Uterus (tissue), 4 donors: ENCODE measurements at places on chromosomes 4 and X. TPM values are rescaled to one million over a fixed set of nuclear protein-coding genes. Genes with fewer than 3 reads are reported as not detected.

GRCh38 chr4:180098586-180098985 lies 2144.6 kb upstream of the TENM3 start:
- DNase-seq = no peak

DNA sequence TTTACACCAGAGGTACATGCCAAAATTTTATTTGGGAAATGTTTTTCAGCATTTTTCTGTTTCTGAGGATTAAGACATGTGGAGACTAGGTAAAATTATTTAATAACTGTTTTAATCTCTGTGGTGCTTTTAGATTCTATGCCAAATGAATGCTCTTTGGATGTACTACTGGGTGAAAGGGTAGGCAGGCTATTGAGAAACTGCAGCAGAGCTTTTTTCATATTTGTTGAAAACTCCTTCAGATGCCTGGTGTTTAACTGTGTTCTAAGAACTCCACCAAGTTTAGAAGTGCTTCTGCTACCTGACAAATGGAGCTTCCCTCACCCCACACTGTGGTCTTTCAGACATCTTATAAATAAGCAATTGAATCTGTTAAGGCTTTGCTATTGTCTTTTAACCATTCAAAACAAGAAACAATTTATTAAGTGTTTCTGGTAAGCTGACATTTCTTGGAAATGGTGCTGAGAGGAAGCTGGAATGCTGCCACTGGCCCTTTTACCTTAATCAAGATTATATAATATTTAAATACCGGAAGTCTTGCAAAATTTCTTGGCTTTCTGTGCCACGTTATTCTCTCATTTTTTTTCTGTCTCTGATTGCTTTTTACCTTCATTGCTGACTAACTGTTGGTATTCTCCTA lies 51.2 kb upstream of the CYSLTR1 start:
- DNase-seq = no peak

Gene RWDD4
- 31.2 TPM for total RNA-seq

DNA sequence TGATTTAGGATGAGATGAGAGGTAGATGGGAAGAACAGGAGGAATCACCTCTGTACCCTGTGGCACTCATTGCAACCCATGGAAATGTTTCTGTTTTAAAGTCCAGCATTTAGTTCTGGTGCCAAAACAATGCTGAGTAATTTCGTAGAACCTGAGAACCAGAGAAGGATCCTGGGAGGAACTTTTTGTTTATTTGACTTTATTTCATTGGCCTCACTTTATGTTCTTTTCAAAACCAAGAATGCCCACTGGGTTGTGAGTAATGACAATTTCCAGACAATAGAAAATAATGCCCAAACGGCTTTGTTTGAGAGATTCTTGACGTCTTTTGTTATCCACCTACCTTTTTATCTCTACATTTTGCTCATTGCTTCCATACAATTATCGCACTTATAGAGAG lies 111.3 kb downstream of the SHROOM3 start:
- no peak for DNase-seq

- DNase-seq = no peak
These were observed 23.0 kb upstream of the FGF5 start for GRCh38 chr4:80243274-80244018.

DNA sequence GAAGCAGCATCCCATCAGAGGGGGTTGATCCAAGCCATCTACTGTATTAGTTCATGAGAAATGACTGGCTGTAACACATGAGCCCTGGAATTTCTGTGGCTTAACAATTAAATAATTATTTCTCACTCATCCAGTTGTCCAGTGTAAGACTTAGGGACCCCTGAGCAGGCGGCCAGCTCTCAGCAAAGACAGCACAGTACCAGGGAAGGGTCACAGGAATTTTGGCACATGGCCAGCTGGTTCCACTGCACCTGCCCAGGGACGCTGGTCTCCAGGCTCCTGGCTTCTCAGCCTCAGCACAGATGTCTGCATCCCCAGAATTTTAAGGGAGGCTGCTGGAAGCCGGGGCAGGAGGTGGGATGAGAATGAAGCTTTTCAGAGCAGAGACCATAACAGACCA lies 93.7 kb upstream of the DHRSX start:
- DNase-seq = no peak

GRCh38 chrX:31271615-31272471 lies 200.0 kb upstream of the FTHL17 start:
- DNase-seq = no peak

Gene DNAAF6
- not detected for total RNA-seq

Gene GAGE12F
- not detected for total RNA-seq

Gene DRP2
- 0.58 TPM for total RNA-seq

Gene BEX1
- total RNA-seq = not detected

DNA sequence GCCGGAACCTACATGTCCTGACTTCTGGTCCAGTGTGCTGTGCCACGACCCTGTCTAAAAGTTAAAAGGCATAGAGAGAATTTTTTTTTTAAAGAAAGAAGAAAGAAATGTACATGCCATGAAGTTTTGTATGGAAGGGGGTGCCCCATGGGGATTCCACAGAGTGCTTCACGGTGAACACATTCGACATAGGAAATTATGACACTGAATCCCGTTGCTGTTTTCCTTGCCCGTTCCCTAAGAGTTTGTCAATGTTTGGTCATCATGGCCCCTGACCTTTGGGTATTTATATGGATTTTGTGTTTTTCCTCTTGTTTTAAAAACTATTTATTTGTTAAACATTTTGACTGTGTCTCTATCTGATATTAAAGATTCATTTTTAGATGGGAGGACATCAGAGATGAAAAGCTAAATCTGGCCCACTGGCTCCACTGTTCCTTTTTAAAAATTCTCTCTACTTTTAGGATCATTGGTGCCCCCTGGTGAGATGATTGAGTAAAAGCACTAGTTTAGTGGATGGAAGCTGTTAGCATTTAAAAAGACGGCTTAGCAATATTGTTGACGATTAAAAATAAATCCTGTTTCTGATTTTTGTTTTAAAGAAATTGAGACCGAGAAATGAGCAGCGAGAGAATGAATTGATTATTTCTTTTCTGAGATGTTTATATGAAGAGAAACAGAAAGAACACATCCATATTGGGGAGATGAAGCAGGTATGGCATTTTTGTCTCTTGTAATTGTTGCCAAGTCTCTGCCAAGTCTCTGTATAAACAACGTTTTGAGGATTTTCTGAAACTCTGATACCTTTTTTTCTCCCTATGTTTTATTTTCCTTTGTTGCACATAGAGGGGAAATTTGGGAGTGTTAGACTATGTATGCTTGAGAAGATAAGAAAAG lies 75.0 kb downstream of the PTTG2 start:
- DNase-seq = no peak

Gene MAGEB5
- not detected for total RNA-seq

GRCh38 chrX:55924574-55924973 lies 207.0 kb downstream of the RRAGB start:
- DNase-seq = no peak

GRCh38 chr4:117987464-117987863 lies 46.8 kb upstream of the NDST3 start:
- DNase-seq = no peak

GRCh38 chr4:92104506-92104905 lies 199.3 kb upstream of the GRID2 start:
- no peak for DNase-seq

Gene KDR
- 218 TPM for total RNA-seq

DNA sequence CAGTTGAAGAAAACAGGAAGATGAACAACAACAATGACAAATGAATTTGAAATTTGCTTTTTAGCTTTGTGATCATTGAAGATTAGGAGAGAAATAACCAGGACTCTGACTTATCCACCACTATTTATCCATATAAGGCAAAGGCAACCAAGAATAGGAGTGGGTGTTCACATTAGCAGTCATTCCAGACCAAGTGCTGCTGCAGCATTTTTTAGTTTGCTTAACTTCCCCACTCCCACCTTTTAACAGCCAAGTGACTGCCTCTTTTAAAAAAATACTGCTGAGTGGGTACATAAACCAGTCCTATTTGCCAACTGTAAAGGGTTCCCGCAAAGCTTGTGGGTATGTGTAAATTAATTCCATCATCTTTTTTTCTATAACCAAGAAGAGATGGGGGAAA lies 230.9 kb downstream of the IQCM start:
- DNase-seq = no peak

Gene RAB39B
- not detected for total RNA-seq

DNA sequence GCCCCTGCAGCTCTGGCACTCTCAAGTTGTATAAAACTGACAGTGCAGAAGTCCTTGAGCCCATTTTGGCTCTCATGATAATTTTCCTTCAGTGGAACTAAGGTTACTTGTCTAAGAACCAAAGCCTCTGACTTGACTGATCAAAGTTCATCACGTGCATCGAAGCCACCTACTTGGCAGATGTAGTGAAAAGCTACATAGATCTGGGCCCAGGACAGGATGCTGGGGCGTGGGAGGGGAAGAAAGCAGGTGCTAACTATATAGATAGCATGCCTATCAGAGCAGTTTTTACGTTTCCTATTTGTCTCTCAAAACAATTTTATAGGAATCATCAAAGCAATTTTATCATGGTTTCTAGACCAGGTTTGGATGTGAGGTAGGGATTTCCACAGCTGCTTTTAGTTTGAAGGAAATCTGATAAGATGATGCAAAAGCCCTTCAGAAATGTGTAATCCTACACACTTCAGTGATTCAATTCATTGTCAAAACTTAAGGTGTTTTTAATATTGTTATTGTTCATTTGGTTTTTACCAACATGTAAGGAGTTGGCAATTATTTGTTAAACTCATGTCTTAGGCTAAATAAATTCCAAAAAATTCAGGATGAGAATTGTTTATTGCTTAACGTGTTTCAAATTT lies 1.2 kb upstream of the CD40LG start:
- DNase-seq = no peak

DNA sequence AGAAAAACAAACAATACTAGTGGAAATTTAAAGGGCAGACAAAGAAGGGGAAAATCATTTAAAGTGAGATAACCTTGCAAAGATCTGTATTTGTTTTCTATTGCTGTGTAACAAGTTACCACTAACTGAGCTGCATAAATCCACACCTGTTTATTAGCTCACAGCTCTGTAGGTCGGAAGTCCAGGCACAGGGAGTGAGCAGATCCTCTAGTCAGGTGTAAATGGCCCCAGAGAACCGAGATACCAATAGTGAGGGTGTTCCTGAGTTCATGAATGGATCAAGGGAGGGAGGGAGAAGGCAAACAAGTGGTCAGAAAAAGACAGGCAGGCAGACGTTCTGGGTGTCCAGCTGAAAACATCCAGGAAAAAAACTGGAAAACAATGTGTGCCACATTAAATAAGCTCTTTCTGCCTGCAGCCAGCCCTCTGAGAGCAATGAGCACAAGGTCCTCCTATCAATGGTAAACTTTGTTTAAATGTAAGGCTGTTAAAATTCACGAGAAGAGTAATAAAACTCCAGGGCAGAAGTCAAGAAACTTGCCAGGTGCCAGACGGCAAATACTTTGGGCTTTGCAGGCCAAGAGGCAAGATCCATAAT lies 25.0 kb downstream of the ADGRA3 start:
- no peak for DNase-seq
